ENCODE measurements at places on chromosomes 12 and 14.

- DNase-seq = no peak
Measured at GRCh38 chr14:77206261-77206824, 24.7 kb downstream of the TMEM63C start.

DNA sequence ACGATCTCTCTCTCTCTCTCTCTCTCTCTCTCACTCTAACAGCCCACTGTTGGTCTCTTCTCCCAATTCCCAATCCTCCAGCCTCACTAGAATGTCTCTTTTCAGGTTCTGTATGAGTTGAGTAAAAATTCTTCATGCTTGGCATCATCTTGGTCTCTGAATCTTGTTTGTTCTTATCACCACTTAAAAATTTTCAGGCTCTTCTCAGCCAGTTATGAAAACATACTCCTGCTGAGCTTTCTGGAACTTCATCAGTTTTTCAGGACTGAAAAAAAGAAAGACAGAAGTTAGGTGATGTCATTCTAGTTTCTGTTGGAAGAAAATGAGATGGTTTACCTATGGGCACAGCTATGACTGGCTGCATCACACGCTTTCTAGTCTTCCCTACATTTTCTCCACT is 11.5 kb upstream of the IL22 start:
- no peak for DNase-seq

GRCh38 chr12:84814664-84815245 is 97.8 kb downstream of the SLC6A15 start:
- no peak for DNase-seq

- DNase-seq = peak; percentile 30
Measured at GRCh38 chr14:30283822-30284446, 275.0 kb upstream of the G2E3 start.

GRCh38 chr14:83184531-83184930 is 1650.9 kb upstream of the SEL1L start:
- no peak for DNase-seq

DNA sequence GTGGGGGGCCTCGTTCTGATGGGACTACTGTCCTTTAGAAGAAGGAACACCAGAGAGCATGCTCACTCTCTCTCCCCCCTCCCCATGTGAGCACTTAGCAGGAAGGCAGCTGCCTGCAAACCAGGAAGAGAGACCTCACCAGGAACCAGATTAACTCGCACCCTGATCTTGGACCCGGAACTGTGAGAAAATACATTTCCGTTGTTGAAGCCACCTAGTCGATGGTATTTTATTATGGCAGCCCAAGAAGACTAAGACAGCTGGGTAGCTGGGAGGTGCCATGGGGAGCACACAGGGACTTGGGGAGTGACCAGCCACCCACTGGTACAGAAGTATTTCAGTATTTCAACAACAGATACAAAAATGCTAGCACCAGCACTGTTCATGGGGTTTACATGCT is 59.0 kb downstream of the VCPKMT start:
- no peak for DNase-seq

DNA sequence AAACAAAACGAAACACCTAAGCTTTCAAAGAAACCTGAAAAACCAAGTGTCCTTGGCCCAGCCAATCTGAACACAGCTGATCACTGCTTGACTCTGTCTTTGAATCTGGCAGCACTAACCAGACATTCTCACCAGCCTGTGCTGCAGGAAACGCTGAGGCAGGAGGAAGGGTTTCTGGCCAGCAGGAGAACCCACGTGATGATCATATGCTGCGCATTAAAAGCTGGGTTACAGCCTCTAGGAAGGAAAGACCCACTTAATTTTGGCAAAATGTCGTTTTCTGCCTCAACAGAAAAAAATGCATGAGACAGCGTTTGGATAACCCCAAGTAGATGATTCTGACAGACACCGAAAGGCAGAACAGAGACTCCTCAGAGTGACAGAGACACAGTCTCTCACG is 9.8 kb downstream of the APPL2 start:
- DNase-seq = peak; percentile 41

GRCh38 chr12:32365473-32366064 is 33.8 kb upstream of the FGD4 start:
- DNase-seq = peak; percentile 60

DNA sequence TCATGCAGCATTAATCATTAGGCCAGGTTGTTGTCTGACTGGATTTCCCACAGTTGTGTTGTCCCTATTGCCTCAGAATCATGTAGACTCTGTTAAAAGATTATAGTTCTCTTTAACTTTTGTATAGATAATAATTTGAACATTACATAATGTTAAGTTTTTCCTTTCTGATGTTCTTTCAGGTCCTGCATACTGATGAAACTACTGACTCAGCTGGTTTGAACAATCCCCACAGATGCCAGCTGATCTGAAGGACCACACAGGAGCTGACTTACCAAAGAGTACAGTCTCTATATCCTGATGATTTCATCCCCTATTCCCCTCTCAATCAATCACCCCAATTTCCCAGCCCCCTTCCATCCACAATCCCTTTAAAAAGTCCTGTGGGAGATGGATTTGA is 341.2 kb upstream of the MGAT4C start:
- DNase-seq = no peak

- DNase-seq = no peak
Measured at GRCh38 chr12:108517288-108518100, 2.4 kb downstream of the FICD start.

GRCh38 chr12:19369691-19370148 is 69.6 kb upstream of the AEBP2 start:
- DNase-seq = no peak

GRCh38 chr12:44968965-44969364 is 81.9 kb downstream of the DBX2 start:
- DNase-seq = no peak

Measured in COLO829 (cell line).